Subcutaneous preadipocyte (primary cell): ENCODE measurements at places on chromosomes 11 and 22. TPM values are rescaled to one million over a fixed set of nuclear protein-coding genes. Genes with fewer than 3 reads are reported as not detected.

JAML gene
- not detected in 2 replicates for total RNA-seq

NAT10 gene
- 38.6 and 49.1 TPM in 2 replicates for total RNA-seq

HIC2 gene
- 2.9 and 5.1 TPM in 2 replicates for total RNA-seq

GDPD4 gene
- total RNA-seq = not detected in 2 replicates

OR10G6 gene
- total RNA-seq = not detected in 2 replicates

PPME1 gene
- total RNA-seq = 15.8 and 26.0 TPM in 2 replicates

SNX19 gene
- total RNA-seq = 64.7 and 84.5 TPM in 2 replicates

SLC1A2 gene
- total RNA-seq = 11.0 and 15.4 TPM in 2 replicates

TRPC6 gene
- total RNA-seq = under 0.01 and 0.37 TPM in 2 replicates

PKNOX2 gene
- total RNA-seq = under 0.01 and 0.20 TPM in 2 replicates

XKR3 gene
- under 0.01 TPM in 1 of 2 replicates, not detected in the other for total RNA-seq

OR51I1 gene
- total RNA-seq = not detected in 2 replicates

PRODH gene
- total RNA-seq = 0.20 and 0.37 TPM in 2 replicates
